ENCODE measurements at places on chromosomes 11 and 22.

DNA sequence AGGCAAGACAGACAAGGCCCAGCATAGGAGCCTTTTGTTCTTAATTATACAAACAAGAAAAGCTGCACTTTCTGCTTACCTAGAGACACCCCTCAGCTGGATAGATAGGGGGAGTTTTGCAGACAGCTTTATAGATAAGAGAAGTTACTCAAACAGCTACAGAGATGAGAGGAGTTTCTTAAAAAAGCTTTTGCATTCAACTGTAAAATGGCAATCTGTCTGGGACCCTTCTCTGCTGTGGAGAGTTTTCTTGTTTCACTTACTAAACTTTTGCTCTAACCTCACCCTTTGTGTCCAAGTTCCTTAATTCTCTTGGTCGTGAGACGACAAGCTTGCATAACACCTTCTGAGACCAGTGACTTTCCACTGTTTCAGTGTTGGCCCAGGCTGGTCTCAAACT lies 103.8 kb upstream of the CHORDC1 start:
- DNase-seq: no peak

GRCh38 chr11:120129570-120129969 lies 8.3 kb downstream of the TRIM29 start:
- DNase-seq: no peak

GRCh38 chr11:95045812-95046211 lies 3.4 kb upstream of the KDM4F start:
- no peak for DNase-seq

GRCh38 chr11:69467196-69467595 lies 14.3 kb upstream of the LINC01488 start:
- DNase-seq: no peak

DNA sequence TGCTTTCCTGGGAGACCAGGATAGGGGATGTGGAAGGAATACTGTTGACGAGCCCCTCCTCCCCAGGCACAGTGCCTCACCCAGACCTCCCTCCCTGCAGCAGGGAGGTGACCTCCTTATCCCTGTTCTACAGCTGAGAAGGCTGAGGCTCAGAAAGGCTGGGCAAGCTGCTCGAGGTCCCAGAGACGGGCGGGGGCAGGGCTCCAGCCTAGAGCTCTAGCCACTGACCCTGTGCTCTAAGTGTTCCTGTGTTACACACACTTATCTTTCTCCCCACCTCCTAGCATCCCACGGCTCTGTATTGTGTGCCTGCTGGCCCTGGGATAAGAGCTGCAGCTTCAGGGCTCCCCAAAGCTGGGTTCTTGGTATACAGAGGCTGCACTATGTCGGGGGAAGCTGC lies 7.9 kb downstream of the CCDC134 start:
- DNase-seq: no peak

GRCh38 chr11:12744826-12745502 lies 70.7 kb downstream of the TEAD1 start:
- DNase-seq: no peak

DNA sequence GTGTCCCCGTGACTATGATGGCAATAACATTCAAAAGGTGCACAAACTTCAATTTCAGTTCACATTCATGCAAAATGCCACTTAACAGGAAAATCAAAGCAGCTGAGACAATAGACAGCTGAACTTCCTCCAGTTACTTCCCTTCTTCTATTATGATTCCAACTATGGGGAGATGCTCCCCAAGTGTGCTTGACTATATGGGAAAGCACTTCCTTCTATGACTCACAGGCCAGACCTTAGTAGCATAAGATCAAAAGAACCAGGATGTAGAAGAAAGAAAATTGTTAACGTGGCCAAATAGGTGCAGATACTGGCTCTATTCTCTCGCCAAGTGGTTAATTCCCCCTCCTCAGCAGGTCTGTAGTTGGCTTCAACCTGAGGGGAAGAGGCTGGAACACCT lies 7.8 kb upstream of the FAT3 start:
- DNase-seq: no peak

GRCh38 chr11:110027627-110028371 lies 65.4 kb upstream of the ZC3H12C start:
- no peak for DNase-seq

GRCh38 chr11:66051371-66051765 lies 796 bp upstream of the SF3B2 start:
- no peak for DNase-seq

DNA sequence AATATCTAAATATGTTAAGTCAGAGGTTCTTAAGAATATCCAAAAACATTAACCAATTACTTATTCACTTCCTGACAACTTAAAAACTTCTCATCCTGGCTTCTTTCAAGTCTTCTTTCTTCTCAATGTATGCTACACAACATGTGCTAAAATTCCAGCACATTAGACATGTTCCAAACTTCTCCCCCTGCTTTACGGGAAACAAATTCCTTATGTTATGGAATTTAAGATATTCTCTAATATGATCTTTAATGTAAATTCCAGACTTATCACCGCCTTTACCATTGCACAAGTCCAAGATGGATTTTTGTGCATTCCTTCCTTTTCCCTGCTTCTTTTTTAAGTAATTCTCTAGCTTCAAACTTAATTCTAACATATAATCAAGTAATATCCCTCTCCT lies 964.5 kb upstream of the CHORDC1 start:
- no peak for DNase-seq

DNA sequence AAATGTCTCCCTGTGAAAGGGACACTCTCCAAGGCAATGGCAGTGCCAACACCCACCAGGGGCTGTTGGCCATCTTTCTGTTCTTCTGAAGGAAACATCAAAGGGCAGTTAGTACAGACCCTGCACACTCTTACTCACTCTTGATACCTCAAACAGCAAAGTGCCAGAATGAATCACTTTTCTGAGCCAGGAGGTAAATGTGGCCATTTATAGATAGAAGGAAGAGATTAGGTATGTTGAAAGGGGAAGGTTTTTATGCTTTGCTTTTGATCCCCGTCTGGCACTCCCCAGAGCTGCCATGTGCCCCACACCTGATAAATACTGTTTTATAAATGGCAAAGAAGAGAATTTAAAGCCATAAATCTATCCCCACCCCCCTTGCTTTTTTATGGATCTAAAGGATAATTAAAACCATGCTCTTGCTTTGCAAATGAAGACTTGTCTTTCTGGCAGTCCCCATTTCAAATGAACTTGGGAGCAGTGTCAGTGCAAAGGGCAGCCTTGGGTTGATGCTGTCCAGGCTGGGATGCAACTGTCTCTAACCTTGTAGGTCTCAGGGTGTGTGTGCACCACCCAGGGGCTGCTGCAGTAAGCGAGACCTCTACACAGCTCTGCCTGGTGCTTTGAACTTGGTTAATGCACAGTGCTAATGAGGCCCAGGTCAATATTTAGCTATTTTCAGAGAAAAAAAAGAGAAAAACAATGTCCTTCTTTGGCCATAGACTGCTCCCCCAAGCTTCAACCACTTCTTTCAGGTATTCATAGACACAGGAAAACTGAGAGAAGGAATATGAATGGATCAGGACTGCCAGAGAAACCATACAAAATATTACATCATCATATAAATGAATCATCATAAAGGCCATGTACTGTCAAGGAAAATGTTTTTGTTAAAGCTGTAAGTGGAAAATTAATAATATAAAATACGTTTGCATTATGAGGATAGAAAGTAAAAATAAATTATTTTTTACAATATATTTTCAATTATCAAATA lies 207.5 kb downstream of the ETS1 start:
- peak; percentile 6 for DNase-seq

DNA sequence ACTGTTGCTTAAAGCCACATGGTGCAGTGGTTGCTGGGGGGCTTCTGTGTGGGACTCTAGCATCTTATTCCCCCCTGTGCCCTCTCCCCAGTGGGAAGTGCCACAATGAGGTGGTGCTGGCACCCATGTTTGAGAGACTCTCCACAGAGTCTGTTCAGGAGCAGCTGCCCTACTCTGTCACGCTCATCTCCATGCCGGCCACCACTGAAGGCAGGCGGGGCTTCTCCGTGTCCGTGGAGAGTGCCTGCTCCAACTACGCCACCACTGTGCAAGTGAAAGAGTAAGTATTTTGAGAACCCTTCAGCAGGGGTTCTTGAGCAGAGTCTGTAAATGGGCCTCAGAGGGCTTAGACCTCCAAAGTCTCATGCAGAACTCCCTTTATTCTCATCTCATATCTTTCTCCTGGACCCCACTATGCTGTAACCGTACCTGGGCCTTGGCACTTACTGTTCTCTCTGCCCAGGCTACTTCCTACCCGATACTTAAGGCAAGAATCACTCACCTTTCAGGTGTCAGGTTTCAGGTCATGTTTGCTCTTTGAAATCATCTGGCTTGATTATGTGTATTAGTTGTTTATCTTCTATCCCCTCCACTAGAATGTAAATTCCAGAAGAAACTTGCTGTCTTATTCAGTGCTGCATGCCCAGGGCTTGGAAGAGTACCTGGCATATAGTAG lies 32.4 kb downstream of the PIK3IP1 start:
- DNase-seq: no peak

- no peak for DNase-seq
These were observed 48.0 kb upstream of the CADM1 start for GRCh38 chr11:115552151-115552772.

- DNase-seq: no peak
These were observed 34.2 kb upstream of the BIRC3 start for GRCh38 chr11:102283116-102283485.

GRCh38 chr22:47190276-47190956 lies 428.0 kb downstream of the TBC1D22A start:
- DNase-seq: no peak

GRCh38 chr11:102391549-102392237 lies 44.7 kb downstream of the BIRC2 start:
- no peak for DNase-seq

DNA sequence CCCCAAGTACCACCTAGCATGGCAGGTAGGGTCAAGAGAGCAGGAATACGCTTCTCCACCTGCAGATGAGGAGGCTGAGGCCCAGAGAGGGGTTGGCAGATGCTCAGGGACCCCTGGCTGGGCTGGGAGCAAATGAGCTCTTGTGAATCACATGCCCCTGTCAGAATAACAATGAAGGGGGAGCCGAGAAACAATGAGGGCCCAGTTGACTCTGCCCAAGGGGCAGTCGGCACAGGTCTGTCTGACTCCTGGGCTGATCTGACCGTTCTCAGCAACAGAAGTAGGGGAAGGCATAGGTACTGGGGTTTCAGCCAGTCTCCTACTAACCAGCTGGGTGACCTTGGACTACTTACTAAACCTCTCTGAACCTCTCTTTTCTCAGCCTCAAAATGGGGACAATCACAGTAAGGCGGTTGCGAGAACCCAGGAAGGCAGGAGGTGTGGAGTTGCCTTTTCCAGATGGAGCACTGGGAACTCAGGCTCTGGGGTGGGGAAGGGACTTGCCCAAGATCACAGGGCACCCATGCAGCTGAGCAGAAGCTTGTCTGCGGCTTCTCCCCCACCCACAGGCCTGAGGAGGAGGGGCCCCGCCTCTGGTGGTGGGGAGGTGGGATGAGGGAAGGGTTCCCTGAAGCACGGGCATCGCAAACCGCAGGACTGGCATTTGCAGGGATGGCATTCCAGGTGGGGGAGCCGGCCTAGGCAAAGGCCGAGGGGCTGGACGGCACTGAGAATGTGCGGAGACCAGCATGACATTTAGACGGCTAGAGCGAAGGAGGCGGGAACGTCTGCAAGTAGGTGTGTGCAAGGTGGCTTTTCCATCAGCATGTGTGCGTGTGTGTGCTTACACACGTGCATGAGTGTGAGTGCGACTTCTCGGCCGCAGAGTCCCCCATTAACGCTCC lies 163.0 kb downstream of the MN1 start:
- no peak for DNase-seq

GRCh38 chr22:31474743-31475142 lies 14.9 kb downstream of the EIF4ENIF1 start:
- DNase-seq: no peak

- no peak for DNase-seq
These were observed 1166.6 kb downstream of the BRD1 start for GRCh38 chr22:48660790-48661740.

DNA sequence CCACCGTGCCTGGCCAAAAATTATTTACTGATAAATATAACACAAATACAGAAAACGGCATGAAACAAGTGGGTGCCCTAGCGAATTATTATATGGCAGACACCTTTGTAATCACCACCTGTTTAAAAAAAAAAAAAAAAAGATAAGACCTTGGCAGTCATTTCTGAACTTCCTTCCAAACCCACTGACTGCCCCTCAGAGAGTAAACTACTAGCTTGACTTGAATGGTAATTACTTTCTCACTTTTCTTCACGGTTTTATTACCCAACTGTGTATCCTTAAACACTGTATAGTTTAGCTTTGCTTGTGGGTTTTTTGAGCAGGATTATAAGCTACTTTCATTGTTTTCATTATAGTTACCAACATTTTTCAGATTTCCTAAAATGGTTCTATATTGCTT lies 23.7 kb downstream of the SFI1 start:
- no peak for DNase-seq

- DNase-seq: no peak
These were observed 6.0 kb downstream of the TBCEL start for GRCh38 chr11:121029813-121030445.

DNA sequence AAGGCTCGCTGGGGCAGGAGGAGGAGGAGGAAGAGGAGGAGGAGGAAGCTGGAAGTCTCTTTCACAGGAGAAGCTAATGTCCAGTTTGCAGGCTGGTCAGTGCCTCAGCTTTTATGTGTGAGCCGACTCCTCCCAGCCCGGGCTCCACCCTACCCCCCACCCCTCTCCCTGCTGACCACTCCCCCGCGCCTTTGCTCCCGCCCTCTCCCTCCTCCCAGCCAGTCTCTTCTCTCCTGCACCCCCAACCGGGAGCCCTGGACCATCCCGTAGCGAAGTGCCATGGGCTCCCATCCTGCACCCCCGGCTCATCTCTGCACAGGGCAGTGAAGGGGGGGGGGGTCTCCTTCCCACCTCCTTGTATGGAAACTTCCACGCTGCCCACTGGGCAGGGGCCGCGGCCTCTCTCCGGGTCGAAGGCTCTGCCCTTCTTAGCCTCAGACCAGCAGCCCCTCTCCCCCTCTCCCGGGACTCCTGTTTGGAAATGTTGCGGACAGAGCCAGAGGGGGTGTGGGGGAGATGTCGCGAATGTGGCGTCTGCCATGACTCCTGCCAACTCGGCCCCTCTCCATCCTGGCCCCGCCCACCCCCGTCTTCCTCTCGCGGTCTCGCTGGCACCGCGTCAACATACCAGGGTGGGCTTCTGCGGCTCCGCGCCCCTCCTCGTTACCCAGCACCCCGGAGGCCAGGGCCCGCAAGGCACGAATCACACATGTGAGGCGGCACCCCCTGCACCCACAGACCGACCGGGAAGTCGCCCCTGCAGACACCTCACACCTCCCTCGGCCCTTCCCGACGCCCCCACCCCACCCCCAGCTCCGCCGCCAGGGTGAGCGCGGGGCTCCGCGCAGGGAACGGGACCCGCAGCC lies 1.8 kb downstream of the IGF2 start:
- no peak for DNase-seq

DNA sequence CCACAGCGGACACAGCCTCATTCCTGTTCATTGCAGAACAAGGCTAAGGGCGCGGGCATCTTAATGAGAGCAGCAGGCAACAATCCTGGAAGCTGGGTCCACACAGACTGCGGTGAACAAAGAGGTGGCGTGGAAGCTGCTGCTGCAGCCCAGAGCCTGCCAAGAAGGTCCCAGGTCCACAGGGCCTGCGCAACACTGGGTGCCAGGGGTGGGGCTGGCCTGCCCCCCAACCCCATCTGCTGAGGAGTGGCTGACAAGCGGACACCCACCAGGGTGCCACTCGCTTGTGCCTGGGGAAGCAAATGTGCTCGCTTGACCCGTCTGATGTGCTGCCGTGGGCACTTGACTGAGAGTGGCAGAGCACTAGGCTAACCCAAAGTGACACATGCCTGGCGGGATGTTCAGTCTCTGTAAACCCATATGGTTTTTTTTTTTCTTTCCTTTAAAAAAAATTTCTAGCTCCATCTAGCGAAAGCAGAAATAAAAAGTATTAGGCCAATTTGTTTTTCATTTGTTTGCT lies 83.2 kb upstream of the PITPNB start:
- DNase-seq: no peak

Data from stimulated activated CD8-positive, alpha-beta memory T cell treated with anti-CD3 and anti-CD28 coated beads, Interleukin-15, amount 100 ng/mL, for 1 hour (primary cell).